ENCODE measurements at places on chromosomes 2 and 18.

DNA sequence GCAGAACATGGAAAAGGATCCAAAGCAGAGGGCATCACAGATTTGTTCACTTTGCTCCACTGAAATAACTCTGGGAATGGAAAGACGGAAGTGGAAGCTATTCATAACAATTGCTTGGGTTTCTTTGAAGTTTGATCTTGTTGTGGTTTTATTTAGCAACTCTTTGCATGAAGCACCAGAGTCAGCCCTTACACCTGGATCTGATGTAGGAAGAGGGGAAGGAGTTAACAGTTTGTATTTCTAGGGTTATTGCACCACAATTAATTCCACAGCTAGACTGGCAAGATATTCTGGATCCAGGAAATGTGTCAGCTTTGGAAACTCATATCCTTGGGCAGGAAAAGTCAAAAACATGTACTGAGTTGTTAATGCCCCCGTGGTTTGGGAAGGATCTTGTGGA, 1143.4 kb downstream of the CNTNAP5 start:
- DNase-seq = peak; percentile 10

DNA sequence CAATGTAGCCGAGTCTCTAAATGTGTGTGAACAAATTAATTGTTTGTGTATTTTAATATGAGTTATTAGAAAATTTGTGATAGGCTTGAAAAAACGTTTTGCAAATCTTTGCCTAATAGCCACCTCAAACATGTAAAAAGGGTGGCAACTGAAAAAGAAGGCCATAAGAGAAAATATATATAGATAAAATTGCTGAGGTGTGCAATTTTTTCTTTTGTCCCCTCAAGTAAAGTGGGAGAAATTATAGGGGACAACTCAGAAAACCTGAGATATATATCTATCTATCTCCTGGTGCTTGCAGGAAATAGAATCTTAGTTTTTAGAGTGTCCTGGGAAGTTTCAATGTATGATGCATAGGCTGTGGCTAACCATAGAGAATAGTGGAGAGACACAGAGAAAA, 201.4 kb upstream of the LRP1B start:
- no peak for DNase-seq

GRCh38 chr2:20129331-20130159, 78.1 kb upstream of the LAPTM4A start:
- DNase-seq = no peak

GRCh38 chr2:85390941-85391669, 19.1 kb downstream of the CAPG start:
- DNase-seq = peak; percentile 48

DNA sequence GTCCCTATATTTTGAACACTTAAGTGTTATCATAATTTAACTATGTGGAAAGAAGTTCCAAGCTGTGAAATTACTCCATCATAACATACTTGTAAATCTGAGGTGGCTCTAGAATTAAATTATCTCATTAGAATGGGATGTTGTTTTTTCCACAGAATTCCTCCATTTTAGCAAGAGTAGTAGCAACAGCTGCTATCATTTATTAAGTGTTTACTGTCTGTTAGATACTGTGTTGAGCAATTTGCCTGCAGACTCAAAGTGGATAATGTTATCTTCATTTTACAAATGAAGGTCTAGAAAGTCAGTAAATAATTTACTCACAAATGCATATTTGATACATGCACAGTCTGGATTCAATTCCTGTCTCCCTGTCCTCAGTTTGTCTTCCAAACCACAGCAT, 504.8 kb upstream of the NRP2 start:
- DNase-seq = peak; percentile 23

- DNase-seq = peak; percentile 30
These were observed 54.3 kb downstream of the ST3GAL5 start for GRCh38 chr2:85834466-85834865.

- no peak for DNase-seq
These were observed 110.7 kb downstream of the RAB3GAP1 start for GRCh38 chr2:135162786-135163185.

All from EH (cell line).